Stimulated activated CD4-positive, alpha-beta T cell treated with anti-CD3 and anti-CD28 coated beads, Interleukin-1b, Interleukin-23, amount 100 ng/mL, for 24 hours (primary cell): ENCODE measurements at places on chromosomes 16 and 17.

DNA sequence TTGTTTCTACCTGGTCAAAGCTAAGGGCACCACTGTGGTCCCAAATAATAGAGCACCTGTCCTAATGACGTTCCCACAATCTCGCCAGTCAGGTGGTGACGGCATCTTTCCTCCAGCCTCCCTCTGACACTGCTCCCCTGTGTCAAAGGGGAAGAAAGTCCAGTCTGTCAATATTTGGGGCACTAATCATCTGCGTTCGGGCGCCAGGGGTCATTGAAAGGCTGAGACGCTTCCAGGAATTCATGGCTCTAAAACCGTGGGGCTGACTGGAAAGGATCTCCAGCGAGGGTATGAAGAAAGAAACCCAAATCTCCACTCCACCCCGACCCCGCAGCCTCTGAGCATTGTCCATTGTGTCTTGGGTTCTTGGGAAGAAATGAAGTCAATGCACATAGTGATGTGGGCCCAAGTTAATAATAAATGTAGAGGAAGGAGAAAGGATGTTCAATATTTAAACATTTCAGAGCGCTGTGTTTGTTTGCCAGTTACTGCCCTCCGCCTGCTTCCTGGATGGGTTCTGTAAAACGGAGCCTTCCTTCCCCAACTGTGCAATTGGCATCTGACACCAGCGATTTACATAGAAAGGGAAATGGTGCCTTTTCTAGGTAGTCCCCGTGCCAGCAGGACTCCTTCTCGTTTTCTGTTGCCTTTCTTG lies 103.2 kb downstream of the SOCS1 start:
- no peak for DNase-seq

GRCh38 chr17:413706-414380 lies 61.2 kb upstream of the RPH3AL start:
- DNase-seq = no peak

DNA sequence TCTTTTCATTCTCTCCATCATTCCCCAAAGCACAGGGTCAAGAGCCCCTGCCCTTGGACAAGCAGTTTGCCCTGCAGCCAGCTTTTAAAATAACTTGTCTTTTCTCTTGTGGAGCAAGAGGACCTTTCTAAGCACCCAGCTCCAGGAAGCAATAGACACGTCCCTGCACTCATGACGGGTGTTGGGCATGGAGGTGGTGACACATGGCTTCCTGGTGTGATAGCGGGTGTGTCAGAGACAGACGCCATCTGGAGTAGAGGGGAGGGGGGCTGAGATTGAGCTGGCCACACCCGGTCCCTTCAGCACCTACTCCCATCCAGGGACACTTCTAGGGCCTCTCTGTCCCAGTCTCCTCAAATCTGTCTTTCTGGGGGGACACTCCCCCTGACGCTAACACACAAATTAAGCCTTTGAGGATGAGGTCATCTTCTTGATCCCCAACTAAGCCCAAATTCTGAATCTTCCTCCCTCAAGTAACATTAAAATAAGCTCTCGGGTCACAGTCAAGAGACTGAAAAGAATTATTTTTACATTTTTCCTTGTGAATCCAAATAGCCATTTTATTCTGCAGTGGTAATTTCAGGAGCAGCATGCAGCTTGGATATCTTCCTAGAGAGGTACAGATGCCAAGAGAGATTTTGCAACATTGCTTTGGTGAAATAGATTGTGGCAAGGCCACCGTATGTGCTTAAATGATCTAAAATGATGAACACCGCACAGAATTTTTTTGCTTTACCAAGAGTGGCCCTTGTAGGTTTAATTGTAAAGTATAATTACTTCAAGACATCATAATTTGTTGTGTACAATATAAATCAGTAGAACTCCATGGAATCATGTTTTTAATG lies 216.6 kb upstream of the IRX3 start:
- DNase-seq = no peak

DNA sequence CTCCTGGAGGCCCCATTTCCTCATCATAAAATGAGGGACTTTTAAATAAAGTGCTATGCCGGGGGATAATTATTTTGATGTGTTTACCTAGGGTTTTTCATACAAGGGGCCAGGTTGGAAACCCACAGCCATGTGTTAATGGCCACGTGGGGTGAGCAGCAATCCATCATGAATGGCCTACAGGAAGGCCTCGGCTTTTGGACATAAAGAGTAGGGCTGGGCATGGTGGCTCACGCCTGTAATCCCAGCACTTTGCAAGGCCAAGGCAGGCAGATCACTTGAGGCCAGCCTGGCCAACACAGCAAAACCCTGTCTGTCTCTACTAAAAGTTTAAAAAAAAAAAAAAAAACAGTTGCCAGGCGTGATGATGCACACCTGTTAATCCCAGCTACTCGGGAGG lies 40.3 kb downstream of the MEAK7 start:
- no peak for DNase-seq

DNA sequence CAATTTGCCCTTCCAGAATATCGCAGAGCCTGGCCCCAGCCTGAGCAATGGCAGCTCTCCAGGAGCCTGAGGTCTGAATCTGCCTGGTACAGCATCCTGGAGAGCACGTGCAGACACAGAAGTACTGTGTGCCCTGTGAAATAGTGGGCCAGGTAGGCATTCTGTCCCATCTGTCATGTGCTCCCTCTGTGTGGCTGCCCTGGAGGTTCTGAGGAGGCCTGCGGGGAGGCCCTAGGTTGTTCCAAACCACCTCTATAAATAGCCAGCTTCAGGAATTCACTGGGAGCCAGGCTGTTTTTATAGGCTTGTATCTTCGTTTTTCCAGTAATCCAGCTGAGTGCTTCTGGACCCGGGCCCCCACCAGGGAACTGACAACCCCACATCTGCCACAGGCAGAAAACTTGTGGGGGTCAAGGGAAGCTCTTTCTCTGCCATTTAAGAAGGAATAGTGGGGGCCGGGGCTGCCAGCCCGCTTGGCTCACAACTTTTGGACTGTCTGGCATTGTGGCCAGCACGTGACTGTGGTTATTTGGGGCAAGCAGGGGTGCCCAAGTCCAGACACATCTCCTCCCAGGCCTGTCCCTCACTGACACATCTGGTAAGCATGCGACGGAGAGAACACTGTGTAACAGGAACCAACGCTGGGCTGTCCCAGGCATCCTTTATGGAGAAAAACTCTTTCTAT lies 356.3 kb upstream of the TNRC6C start:
- DNase-seq = no peak

GRCh38 chr17:38926293-38927070 lies 1.1 kb downstream of the LASP1NB start:
- DNase-seq = no peak

DNA sequence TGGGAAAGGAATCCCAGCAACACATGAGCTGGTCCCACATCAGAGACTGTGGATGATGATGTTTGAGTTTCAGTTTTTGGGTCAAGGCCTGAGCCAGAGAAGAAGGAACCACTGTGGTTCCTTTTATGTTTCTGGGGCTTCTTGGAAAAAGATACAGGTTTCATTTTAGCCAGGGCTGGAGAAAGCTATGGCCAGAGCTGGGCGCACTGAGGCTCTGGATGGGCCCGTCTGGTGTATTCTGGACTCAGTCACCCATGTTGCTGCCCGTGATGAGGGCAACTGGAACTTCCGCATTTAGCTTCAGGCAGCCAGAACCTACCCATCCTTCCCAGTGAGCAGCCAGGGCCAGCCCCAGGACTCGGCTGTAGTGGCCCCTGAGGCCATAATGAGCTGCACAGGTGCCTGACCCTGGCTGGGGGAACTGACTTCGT lies 15.0 kb upstream of the PITPNA start:
- no peak for DNase-seq

DNA sequence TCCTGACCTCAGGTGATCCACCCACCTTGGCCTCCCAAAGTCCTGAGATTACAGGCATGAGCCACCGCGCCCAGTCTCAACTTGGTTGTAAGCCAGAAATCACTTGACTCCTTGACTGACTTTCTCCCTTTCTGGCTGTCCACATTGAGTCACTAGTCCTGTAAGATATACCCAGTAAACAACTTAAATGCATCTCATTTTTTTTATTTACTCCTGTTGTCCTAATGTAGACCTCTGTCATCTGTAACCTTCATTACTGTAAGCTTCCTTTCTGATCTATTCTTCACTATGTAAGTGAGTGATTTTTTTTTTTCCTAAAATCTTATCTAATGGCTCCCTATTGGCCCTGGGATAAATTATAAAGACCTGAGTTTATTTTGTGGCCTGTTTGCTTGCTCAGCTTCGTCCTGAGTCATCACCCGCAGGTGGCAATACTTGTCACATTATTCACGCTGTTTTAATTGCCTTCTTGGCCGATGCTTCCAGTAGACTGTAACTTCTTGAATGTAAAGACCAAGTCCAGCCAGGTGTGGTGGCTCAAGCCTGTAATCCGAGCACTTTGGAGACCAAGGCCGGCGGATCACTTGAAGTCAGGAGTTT lies 41.0 kb downstream of the PAFAH1B1 start:
- DNase-seq = no peak
